ENCODE measurements at places on chromosomes 6 and 20.

DNA sequence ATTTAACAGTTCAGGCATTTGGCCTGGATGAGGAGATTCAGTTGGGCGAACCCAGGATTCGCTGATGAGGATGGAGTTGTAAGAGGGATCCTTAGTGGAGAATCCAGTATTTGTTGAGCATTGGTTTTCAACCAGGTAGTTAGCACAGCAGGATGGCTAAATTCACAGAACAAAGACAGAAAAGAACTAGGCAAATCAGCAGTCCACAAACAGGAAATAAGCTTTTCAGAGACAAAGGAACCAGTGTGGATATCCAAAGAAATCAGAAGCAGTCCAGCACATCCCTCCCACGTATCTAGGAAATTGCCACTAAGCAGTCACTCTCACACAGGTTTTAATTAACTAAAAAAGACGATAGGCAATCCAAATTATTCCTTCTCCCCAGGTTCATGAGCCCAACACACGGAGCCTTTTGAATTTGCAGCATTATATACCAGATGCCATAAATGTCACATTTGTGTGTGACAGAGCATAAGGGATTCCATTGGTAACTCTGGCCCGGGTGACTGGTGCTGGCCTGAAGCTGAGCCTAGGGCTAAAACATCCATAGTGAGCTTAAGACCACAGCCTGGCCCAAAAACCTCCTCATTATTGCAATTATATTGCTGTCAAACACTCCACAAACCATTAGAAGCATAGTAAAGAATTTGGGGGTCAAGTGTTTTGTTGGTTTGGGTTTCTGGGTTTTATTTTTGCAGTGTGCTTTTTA is 131.5 kb downstream of the SOBP start:
- no peak for DNase-seq

DNA sequence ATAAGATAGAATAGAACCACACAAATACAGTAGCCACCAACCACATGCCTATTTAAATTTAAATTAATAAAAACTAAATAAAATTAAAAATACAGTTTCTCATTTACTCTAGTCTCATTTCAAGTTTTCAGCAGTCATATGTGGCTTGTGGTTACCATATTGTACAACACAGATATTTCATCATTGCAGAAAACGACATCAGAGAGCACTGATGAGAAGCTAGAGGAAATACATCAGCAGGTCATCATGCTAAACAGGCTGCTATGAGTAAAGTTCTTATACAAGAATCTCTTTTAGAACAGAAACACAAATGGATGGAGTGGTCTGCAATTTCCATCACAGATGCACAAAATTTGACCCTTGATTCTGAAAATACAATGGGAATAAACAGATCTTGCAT is 36.6 kb downstream of the TBC1D32 start:
- DNase-seq, result no peak

DNA sequence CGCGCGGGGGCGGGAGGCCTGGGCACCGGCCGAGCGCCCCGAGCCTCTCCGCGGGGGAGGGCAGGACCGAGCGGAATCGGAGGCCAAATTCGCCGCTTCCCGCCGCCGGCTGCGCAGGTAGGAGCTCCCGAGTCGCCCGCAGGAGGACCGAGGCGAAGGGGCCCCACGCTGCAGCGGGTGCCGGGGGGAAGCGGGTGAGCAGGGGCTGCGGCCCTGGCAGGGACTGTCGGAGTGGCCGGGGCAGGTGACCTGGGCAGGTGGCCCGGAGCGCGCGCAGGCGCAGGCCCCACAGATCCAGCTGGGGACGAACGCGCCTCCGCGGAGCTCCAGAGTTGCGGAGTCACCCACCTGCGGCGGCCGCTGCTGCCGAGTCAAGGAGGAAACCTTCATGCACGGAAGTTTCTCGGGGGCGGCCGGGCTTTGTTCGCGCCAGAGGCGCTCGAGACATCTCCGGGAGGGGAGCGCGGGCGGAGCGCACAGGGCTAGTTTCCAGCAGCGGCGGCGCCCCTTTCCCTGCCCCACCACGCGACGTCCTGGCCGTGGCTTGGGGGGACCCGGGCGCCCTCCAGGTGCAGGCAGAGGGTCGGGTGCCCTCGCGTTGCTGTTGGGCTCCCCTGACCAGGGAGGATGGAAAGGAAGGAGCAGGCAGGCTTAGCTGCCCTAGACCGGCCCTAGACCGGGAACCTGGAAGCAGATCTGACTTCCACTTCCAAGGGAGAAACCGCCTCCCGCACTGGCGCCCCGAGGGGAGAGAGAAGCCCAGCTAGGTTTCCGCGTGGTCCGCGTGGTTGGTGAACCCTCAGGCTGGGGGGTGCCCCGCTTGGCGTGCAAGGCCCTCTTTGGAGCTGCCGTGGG is 590 bp downstream of the SLCO4A1 start:
- no peak for DNase-seq

DNA sequence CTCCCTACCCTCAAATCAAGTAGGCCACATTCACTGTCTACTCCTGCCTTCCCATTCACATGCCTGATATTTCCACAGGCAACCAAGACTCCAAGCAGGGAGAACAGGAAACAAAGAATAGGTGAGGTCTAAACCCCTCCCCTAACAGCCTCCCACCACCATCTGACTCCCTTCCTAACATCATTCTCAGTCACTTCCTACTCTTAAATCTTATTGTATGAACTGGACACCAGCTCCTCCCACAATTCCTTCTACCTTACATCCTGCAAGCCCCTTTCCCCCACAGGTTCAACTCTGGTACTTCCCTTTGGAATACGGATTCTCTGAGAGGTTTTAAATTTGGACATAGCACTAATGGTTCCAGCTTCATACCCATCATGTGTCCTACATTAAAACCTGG is 944 bp upstream of the C6orf136 start:
- DNase-seq, result no peak
